Glutamatergic neuron (in vitro differentiated cells): ENCODE measurements at places on chromosomes 12 and 14. TPM values are rescaled to one million over a fixed set of nuclear protein-coding genes. Genes with fewer than 3 reads are reported as not detected.

DNA sequence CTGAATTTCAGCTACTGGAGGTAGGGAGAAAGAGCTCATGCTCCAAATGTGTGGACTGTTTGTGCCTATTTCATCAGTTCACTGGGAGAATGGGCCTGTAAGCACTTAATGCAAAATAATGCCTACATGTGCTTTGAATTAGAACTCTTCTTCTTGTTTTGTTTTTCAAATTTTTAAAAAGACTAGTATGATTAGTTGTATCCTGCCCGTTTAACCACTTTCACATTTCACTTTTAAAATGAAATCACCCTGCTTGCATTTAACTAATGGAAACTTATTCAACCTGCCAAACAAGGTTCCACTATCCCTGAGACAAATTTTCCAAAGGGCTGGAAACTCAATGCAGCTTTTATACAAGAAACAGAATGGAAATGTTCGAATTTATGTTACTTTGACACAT, 79.7 kb downstream of the SAMD4A start:
- DNase-seq: no peak
- H3K4me3 ChIP-seq: no peak overlapping the region
- H3K27ac ChIP-seq: no peak overlapping the region
- H3K27me3 ChIP-seq: no peaks in the 10 kb centered on the region
- H3K4me1 ChIP-seq: no peaks in the 10 kb centered on the region

OR4N2 gene
- total RNA-seq: not detected

DNA sequence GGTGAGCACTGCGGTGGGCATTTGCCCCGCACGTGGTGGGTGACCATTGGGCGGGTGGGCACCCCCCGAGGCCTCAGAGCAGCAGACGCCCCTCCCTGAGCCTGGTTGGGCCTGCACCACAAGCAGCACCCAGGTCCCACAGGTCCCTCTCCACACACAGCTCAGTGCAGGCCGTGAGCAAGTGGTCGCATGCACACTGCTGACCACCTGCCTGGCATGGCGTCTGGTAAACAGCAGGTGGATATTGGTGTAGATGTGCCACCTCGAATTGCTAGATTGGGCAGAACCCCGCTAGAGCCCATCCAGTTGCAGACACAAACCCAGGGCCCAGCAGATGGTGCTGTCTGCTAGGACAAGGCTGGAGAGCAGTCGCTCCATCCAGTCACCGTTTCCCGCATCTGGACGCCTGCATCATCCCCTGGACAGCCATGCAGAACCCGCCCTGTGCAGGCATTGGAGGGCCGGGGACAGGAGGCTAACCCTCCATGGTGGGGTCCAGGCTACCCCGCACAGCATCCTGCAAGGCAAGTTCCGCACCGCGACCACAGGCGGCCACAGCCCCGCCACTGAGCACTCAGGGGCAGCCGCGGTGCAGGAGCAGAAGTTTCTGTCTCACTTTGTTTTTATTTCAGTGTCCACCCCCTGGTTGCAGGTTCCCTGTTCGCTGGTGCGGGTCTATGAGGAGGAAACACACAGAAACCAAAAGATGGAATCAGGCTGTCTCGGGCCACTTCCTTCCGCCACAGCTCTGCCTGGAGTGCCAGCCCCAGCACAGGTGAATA, 45.6 kb upstream of the RIMBP2 start:
- H3K27ac ChIP-seq: no peak overlapping the region
- H3K36me3 ChIP-seq: no peaks in the 10 kb centered on the region
- H3K4me1 ChIP-seq: no peaks in the 10 kb centered on the region
- DNase-seq: peak; percentile 85
- no peak overlapping the region for H3K4me3 ChIP-seq

- H3K27me3 ChIP-seq: no peaks in the 10 kb centered on the region
- no peaks in the 10 kb centered on the region for H3K4me1 ChIP-seq
- no peak overlapping the region for H3K4me3 ChIP-seq
- peaks cover 2% of the 10 kb centered on the region for H3K36me3 ChIP-seq
These were observed 5.1 kb downstream of the C12orf56 start for GRCh38 chr12:64385468-64385867.

DNA sequence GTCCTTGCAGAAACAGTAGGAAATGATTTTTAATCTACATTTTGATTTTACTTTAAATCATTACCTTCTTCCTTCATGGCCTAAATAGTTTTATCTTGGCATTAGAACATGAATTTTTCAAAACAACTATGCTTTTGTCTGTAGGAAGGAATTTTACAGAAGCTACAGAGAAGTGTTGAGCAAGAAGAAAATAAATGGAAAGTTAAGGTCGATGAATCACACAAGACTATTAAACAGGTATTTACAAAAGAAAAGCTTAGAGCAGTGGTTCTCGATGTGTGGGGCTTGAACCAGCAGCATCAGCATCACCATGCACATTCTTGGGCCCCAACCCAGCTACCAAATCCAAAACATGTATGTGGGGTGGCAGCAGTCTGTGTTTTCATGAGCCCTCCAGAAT, 91.6 kb downstream of the KTN1 start:
- H3K27me3 ChIP-seq: no peaks in the 10 kb centered on the region
- no peaks in the 10 kb centered on the region for H3K36me3 ChIP-seq
- no peak overlapping the region for H3K4me3 ChIP-seq
- H3K4me1 ChIP-seq: no peaks in the 10 kb centered on the region
- H3K27ac ChIP-seq: no peak overlapping the region

DNA sequence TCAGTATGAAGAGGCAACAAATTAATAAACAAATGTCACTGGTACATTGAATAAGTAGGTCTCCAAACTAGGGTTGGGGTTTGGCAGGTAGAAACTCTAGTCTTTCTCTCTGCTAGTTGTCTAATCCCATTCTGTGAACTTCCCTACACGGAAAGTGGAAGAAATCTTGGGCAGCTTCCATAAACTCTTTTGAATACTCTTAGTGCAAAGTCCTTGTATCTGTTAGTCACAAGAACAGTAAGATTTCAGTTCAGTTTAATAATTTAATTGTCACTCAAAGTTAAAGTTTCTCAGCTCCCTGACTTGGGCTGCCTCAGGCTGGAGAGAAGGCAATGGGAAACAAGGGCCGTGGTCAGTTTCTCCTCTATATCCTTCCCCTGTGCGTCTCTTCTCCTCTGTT, 135.4 kb upstream of the MDM1 start:
- H3K27ac ChIP-seq: no peak overlapping the region
- H3K4me1 ChIP-seq: no peaks in the 10 kb centered on the region
- no peak overlapping the region for H3K4me3 ChIP-seq
- no peaks in the 10 kb centered on the region for H3K36me3 ChIP-seq
- no peak for DNase-seq

TAS2R10 gene
- total RNA-seq: 0.69 TPM

DNA sequence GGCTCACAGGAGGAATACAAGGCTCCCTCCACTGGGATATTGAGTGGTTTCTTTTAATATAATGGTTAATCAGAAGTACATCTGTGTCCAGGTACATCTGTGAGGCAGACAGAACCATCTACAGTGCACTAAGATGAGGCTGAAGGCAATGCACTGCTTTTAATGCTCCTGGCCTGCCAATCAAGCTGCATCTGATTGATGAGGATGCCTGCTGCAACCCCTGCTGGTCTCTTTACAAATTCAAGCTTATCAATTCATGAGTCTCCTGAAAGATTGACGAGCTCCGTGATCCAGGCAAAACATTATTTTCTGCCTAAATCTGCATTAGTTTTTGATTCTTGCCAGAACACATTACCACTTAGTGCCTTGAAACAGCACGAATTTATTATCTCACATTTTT, 1139.1 kb downstream of the AACS start:
- H3K4me1 ChIP-seq: no peaks in the 10 kb centered on the region
- peaks cover 5% of the 10 kb centered on the region for H3K36me3 ChIP-seq
- no peak for DNase-seq
- H3K27me3 ChIP-seq: peaks cover 3% of the 10 kb centered on the region

DNA sequence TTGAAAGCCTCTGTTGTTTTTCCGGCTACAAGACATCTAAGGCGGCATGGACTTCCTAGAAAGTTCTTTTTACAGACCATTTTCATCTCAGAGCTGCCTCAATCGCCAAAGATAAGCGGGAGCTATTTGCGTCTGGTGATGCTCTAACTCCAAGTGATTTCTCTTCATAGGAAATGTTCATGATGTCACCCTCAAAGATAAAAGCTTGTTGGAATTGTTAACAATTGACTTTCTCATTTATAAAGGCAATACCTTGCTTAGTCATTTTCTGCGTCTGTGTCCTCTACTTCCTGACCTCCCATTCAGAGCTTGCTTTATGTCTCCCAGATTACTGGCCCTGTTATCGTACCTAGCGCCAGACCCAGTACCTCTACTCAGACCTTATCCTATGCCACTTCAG, 259.0 kb upstream of the G2E3 start:
- no peaks in the 10 kb centered on the region for H3K36me3 ChIP-seq
- no peak overlapping the region for H3K27ac ChIP-seq
- H3K27me3 ChIP-seq: no peaks in the 10 kb centered on the region
- no peak overlapping the region for H3K4me3 ChIP-seq
- H3K4me1 ChIP-seq: no peaks in the 10 kb centered on the region

CELA1 gene
- total RNA-seq: not detected

KERA gene
- not detected for total RNA-seq

- H3K36me3 ChIP-seq: peaks cover 15% of the 10 kb centered on the region
- peaks cover 8% of the 10 kb centered on the region for H3K27me3 ChIP-seq
- peaks cover 34% of the 10 kb centered on the region for H3K4me1 ChIP-seq
- no peak overlapping the region for H3K4me3 ChIP-seq
- H3K27ac ChIP-seq: no peak overlapping the region
- DNase-seq: no peak
These were observed 231.6 kb downstream of the CACNA1C start for GRCh38 chr12:2284321-2284813.

DNA sequence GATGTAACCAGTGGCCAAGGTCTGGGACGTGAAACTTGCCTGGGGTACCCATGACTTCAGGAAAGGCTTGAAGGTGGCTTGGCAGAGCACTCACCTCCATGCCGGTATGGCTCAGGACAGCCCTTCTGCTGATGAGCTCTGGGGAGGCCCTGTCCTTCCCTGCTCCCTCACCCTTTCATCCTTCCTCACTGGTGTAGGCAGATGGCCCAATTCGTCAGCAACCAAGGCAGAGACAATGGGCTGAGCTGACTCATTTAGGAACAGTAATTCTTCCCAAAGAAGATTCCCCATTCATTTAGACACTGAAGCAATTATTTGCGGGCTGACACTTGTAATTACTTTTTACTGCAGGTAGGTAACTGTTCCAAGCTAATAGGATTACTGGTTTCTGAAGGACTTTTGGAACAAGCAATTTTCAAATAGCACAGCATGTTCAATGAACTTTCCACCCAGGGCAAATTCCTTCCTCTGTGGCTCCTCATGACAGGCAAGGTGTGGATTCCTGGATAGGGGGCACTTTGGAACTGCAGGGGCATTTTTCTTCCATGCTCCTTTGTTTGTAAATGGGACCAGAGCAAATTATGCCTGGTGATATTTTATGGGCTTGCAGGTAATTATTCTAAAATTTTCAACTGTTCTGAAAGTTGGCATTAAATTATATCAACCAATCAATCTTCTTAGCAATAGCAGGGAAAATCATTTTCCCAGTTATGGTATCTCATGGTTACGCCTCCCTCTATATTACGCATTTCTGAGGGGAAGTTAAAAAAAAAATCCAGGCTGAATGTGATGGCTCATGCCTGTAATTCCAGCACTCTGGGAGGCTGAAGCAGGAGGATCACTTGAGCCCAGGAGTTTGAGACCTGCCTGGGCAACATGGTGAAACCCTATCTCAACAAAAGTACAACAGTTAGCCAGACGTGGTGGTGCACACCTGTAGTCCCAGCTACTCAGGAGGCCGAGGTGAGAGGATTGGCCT, 24.1 kb upstream of the NRDE2 start:
- H3K27me3 ChIP-seq: no peaks in the 10 kb centered on the region
- DNase-seq: no peak

DNA sequence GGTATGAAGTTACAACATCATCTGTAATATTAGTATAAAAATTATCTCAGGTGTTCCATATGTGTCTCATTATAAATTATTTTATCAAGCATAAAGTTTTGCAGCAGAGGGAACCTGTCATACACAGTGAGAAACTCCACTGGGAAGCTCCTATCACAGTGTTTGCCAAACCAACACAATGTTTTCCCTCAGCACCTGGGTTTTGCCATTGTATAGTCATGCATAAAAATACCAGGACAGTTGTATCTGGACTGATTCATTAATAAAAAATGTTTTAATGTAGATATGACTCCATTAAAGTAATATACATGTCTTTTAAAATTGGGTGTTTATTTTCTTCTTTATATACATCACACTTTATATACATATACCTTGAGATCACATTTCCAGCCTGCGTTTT, 56.6 kb downstream of the METTL25 start:
- no peak for DNase-seq
- H3K27me3 ChIP-seq: no peaks in the 10 kb centered on the region
- H3K4me1 ChIP-seq: peaks cover 2% of the 10 kb centered on the region
- H3K4me3 ChIP-seq: no peak overlapping the region
- H3K36me3 ChIP-seq: no peaks in the 10 kb centered on the region
- no peak overlapping the region for H3K27ac ChIP-seq

DNA sequence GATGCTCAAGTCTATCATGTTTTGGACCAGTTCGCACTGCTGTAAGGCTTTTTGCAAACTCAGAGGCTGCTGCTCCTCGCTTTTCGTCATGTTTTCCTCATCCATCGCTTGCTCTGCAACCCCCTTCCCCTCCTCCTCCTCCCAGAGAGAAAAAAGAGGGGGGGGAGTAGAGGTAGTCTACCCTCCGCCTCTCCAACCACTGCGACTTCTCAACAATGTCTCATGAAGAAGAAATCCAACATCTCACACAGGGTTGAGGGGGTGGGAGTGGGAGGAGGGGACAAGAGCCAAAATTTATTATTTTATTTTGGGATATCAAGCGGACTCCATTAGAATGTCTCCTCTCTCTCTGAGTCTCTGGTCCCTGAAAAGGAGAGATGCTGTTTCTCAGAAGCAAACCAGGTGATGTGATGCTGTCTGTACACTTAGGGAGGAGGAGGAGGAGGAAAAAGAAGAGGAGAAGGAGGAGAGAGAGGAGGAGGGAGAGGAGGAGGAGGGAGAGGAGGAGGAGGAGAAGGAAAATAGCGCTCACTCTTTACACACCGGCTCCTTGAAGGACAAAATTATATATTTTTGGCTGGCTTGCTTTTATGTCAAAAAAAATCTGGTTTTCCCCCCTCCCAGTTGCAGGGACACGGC, 520 bp downstream of the KSR2 start:
- peaks cover 5% of the 10 kb centered on the region for H3K4me1 ChIP-seq
- DNase-seq: no peak
- H3K27ac ChIP-seq: peak overlapping the region; percentile 17
- peaks cover 14% of the 10 kb centered on the region for H3K36me3 ChIP-seq

INHBE gene
- total RNA-seq: 18.0 TPM
